ENCODE measurements at places on chromosomes 1 and 21. TPM values are rescaled to one million over a fixed set of nuclear protein-coding genes. Genes with fewer than 3 reads are reported as not detected.
A peak's percentile ranks its signal among the peaks of the same experiment; 100 is the strongest.

Gene FCER1G
- total RNA-seq, result 1.7 TPM

GRCh38 chr1:26820784-26821269, 5.7 kb upstream of the ZDHHC18 start:
- peak; percentile 91 for DNase-seq

- no peak for DNase-seq
Measured at GRCh38 chr1:119409731-119410130, 5.2 kb upstream of the HSD3B2 start.

GRCh38 chr1:59845091-59845490, 30.3 kb downstream of the HOOK1 start:
- no peak for DNase-seq

GRCh38 chr21:37159053-37159776, 86.2 kb downstream of the TTC3 start:
- no peak for DNase-seq

GRCh38 chr1:203072911-203073310, 12.9 kb downstream of the MYOG start:
- DNase-seq, result no peak
